ENCODE measurements at places on chromosomes 13 and 19. TPM values are rescaled to one million over a fixed set of nuclear protein-coding genes. Genes with fewer than 3 reads are reported as not detected.

Gene UPK1A
- 0.29 TPM for total RNA-seq

- ATAC-seq: no peak
Measured at GRCh38 chr13:23883255-23883654, 5.9 kb downstream of the MIPEP start.

DNA sequence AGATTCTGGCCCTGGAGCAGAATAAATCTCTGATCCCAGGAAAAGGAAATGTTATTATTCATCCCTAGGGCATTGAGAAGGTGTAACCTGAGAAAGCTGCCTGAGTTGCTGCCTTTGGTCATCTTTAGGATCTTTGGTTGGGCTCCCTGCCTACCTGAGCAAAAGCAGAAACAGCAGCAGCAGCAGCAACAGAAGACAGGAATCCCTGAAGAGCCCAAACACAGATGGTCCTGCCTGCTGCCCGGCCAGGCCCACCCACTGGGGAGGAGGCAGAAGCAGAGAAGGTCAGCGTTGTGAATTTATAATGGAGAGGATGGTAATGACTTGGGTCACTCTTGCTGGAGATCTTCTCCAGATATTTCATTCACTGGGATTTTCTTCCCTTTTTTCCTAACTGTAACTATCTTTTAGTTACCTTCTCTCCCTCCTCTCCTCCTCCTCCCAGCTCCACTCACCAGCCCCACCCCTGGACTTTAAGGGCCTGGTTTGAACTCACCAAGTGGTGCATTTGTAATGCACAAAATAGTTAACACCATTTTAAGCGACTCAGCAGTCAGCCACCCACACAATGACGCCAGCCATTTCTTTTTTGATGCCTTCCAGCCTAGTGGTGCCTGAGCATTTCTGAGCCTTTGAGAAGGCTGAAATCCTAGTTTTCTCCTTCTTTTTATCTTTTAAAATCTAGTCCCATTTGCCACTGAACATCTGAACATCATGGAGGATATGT lies 91.7 kb downstream of the HSPH1 start:
- no peak for ATAC-seq

Gene DHDH
- 1.1 TPM for total RNA-seq

Gene VSTM2B
- 0.35 TPM for total RNA-seq

- peak; percentile 40 for ATAC-seq
Measured at GRCh38 chr19:3986260-3987041, 1.2 kb upstream of the EEF2 start.

Gene ENOX1
- total RNA-seq: 17.4 TPM

- ATAC-seq: no peak
Measured at GRCh38 chr13:106449096-106449495, 86.4 kb downstream of the EFNB2 start.

GRCh38 chr19:41957161-41957837 lies 1.8 kb downstream of the RABAC1 start:
- no peak for ATAC-seq

Gene LGALS4
- total RNA-seq: 1.3 TPM

Gene RAVER1
- 9.7 TPM for total RNA-seq

Gene APOC1
- total RNA-seq: 6.8 TPM

DNA sequence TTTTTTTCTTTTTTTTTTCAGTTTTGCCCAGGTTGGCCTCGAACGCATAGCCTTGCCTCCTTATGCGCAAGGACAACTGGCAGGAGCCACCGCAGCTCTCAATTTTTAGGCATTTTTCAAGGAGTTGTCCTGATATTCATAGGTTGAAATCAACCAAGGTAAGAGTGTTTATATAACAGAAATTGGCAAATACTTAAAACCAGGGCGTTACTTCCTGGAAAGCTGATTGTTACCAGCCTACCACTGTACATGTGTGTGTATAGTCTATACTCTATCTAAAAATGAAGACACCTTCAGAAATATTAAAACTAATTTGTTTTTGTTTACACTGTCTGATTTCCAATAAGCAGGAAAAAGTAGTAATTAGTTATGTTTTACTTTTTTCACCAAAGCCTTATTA lies 39.2 kb downstream of the GPC6 start:
- ATAC-seq: no peak

Gene TMEM221
- total RNA-seq: 0.53 TPM

- no peak for ATAC-seq
Measured at GRCh38 chr19:46150606-46151005, 2.6 kb downstream of the IGFL2 start.

Gene ZNF99
- 0.15 TPM for total RNA-seq

GRCh38 chr19:1269065-1269477 lies at the start of gene CIRBP:
CIRBP (plus strand) TSS chr19:1269332; CDS start chr19:1270934, 1,602 bp downstream.
- ATAC-seq: peak; percentile 44
